ENCODE measurements at places on chromosomes 4 and X. TPM values are rescaled to one million over a fixed set of nuclear protein-coding genes. Genes with fewer than 3 reads are reported as not detected.

DNA sequence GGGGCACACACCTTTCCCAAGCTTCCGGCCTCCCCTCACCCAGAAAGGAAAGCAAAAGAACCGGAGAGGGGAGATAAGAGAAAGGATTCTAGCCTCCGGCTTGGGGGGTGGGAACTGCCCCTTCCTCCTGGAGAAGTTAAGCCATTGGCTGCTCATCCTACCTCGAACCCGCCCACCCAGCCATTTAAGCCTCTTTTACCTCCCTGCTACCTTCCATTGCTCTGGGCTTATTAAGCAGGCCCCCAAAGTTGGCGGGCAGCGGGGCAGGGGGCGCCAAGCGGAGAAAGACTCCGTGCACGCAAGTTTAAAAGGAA is 2.3 kb downstream of the MAML3 start:
- peak; percentile 87 for DNase-seq

The TCEAL6 gene
- not detected for total RNA-seq

GRCh38 chr4:3135155-3136011 is 60.9 kb downstream of the HTT start:
- no peak for DNase-seq

GRCh38 chrX:38882894-38883626 is 81.8 kb downstream of the MID1IP1 start:
- DNase-seq, result peak; percentile 84

GRCh38 chrX:48021026-48021900 is 14.5 kb downstream of the SPACA5 start:
- peak; percentile 83 for DNase-seq

- DNase-seq, result no peak
These were observed 4.6 kb downstream of the RNF175 start for GRCh38 chr4:153755186-153755585.

DNA sequence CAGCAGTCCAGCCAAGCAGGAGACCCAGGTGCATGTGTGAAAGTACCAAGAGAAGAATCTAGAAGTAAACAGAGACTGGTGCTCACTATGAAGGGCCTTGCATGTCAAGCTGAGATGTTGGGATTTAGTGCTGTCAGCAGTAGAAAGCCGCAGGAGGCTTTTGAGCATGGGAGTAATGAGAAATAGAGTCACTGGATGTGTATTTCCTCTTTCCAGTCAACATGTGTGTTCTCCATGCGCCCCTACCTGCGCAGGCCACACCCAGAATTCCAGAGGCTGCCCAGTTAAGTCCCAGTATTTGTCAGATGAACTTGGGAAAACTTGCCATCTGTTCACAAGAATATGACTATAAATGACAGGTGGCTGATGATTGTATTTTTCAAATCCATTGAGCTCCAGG is 4.5 kb upstream of the MAMLD1 start:
- no peak for DNase-seq

The WWC2 gene
- total RNA-seq, result 24.7 TPM

- DNase-seq, result no peak
These were observed 30.0 kb downstream of the MND1 start for GRCh38 chr4:153374442-153374841.

- no peak for DNase-seq
These were observed 929.5 kb downstream of the DMD start for GRCh38 chrX:32281853-32282252.

GRCh38 chr4:41307638-41308037 is 50.9 kb downstream of the UCHL1 start:
- DNase-seq, result no peak

The P2RY4 gene
- total RNA-seq, result not detected

DNA sequence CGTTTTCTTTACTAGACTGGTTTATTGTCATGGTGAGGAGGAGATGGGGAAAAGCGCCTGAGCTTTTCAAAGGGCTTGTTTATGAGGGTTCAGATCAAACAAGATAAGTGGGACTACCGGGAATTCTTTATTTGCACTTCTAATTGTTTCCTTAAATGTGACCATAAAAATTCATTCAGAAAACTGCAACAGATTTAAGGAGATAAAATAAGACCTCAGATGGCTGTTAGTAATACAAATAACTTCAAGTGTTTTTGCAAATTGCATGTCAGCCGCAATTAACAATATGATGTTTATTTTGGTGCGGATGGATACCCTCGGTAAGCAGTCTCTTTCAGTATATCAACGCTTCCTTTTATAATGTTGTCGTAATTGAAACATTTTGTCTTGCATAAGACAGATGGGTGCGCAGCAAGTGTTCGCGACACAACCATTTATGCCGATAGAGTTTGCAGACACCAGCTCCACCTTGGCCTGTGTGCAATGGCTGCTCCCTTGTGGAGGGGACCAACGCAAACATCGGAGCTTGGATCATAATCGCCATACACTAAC is 151.0 kb downstream of the C4orf33 start:
- no peak for DNase-seq

DNA sequence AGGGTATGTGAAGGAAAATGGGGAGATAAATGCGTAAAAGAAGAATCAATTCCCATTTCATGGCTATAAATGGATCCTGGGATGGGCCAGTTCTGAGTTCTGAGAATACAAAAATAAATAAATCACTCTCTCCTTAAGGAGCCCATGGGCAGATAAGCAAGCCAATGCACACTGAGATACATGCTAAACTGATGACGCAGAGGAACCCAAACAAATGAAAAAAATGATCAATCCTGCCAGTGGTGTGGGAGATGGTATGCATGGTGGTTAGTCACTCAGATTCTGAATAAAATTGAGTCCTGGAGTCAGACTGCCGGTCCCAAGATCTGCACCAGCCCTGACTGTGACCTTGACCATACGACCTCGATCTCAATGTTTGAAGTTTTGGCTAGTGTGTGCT is 59.7 kb downstream of the NEIL3 start:
- DNase-seq, result no peak

DNA sequence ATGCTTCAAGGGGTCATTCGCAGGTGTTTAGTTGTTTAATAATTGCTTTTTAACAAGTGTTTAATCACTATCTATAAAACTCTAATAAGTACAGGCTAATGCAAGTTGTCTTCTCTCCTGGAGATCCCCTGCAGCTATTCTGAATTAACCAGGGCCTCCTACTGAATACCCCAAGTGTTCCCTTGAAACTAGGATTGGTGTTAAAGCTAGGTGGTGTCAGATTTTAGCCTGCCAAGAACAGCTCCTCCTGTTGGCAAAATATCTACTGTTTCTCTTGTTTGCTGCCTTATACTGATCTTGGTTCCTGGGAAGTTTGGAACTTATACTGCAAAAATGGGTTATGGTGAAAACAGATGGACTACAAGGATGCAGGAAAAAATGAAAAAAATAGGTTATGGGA is 26.1 kb upstream of the TMEM154 start:
- no peak for DNase-seq
